ENCODE measurements at places on chromosomes 5 and 9. TPM values are rescaled to one million over a fixed set of nuclear protein-coding genes. Genes with fewer than 3 reads are reported as not detected.
A peak's percentile ranks its signal among the peaks of the same experiment; 100 is the strongest.

DNA sequence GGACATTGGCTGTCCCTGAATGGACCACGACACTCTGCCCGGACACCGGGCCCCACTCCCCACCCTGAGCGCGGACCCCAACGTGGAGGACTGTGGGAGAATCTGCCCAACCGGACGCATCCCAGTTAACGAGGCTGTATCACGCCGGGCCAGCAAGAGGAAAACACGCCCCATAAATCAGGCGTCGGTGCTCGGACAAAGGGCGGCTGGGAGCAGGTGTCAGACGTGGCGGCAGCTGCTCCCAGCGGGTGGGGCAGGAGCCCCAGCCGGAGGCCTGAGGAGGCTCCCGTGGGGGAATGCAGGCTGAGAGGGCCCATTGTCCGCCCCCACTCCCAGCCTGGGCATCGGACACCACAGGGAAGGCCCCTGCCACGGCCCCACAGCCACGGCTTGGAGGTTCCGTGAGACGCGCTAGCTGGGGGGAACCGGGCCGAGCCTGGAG is 19.2 kb downstream of the NOTCH1 start:
- H3K27me3 ChIP-seq: no peaks in the 10 kb centered on the region
- H3K4me3 ChIP-seq: no peak overlapping the region
- no peak overlapping the region for H3K27ac ChIP-seq
- H3K4me1 ChIP-seq: peaks cover 18% of the 10 kb centered on the region

DNA sequence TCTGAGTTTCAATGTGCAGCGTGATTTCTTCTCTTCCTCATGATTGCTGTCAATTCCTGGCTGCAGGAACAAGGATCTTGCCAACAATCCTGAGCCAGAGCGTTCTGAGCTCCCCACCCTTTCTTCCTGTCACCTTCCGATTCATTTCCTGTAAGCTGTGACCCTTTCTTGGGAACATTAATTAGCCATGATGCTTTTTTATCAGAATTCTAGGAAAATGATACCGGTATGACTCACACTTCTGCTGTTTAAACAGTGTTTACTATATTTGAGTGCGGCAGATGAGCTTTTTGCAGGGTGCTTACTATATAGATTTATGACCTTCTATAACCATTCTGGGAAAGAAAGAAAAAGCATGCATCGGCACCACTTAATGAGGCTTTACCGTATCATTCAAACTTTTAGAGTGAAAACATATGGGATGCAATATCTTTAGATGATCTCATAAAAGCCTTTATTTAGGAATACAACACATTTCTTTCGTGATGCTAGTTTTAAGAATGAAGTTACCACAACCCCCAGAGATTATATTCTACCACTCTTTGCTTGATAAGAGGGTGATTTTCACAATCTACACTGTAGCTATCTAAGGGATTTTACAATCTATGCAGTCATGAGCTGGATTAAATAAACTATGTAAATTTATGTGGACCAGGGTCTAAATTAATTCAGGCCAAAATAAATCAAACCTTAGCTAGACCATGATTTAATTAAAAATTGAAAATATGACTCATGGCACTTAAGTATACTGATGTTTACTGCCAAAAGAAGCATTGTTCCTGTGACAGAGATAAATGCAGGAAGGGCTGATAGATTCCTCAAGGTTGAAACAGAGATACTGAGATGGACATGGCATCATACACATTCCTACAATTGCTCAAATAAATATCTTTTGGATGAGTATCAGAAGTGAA is 38.0 kb upstream of the OSMR start:
- no peaks in the 10 kb centered on the region for H3K36me3 ChIP-seq
- DNase-seq: no peak
- H3K27ac ChIP-seq: no peak overlapping the region
- H3K4me1 ChIP-seq: peaks cover 25% of the 10 kb centered on the region
- no peaks in the 10 kb centered on the region for H3K27me3 ChIP-seq
- no peak overlapping the region for H3K4me3 ChIP-seq

GRCh38 chr5:137733006-137733405 is 2.9 kb downstream of the KLHL3 start:
- H3K4me1 ChIP-seq: peaks cover 10% of the 10 kb centered on the region
- H3K27ac ChIP-seq: no peak overlapping the region
- no peaks in the 10 kb centered on the region for H3K27me3 ChIP-seq
- DNase-seq: no peak
- H3K36me3 ChIP-seq: no peaks in the 10 kb centered on the region
- H3K4me3 ChIP-seq: no peak overlapping the region

DNA sequence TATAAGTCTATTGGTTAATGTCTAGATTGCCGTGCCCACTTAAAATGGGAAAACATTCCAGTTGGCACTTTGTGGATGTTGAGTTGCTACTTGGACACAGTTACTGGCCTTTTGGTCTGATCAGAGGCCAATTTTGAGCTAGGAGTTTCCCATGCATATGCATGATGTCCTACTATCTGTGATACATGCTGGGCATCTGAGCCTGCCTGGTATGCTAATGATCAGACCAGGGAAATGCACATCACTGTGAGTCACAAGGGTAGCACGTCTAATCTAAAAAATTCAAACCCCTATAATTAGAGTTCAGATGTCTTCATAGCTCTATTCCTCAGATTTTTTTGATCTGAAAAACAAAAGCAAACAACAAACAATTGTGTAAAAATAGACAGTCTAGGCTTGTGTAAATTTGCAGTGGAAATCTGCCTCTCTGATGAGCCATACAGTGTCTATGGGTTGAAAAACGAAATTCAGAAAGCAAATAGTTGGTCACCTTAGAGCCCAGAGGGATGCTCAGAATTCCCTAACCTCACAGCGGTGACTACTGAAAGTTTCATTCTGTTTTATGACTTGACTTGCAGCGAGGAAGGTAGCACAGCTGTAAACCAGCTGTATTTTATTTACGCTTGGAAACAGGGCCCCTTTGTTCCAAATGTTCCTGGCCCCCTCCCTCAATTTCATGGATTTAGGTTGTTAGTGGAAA is 37.3 kb downstream of the PALM2AKAP2 start:
- peaks cover 33% of the 10 kb centered on the region for H3K4me1 ChIP-seq
- no peaks in the 10 kb centered on the region for H3K36me3 ChIP-seq
- DNase-seq: no peak
- no peaks in the 10 kb centered on the region for H3K27me3 ChIP-seq
- no peak overlapping the region for H3K27ac ChIP-seq

- no peak overlapping the region for H3K27ac ChIP-seq
- DNase-seq: no peak
Observed at GRCh38 chr5:35476797-35477196, 140.9 kb upstream of the SPEF2 start.

- H3K27ac ChIP-seq: peak overlapping the region; percentile 46
- DNase-seq: no peak
- H3K36me3 ChIP-seq: peaks cover 67% of the 10 kb centered on the region
- no peaks in the 10 kb centered on the region for H3K27me3 ChIP-seq
- H3K4me3 ChIP-seq: no peak overlapping the region
- peaks cover 4% of the 10 kb centered on the region for H3K4me1 ChIP-seq
Observed at GRCh38 chr9:95940265-95940664, 64.8 kb downstream of the ERCC6L2 start.

SPATA31E1 gene
- not detected for total RNA-seq

DNA sequence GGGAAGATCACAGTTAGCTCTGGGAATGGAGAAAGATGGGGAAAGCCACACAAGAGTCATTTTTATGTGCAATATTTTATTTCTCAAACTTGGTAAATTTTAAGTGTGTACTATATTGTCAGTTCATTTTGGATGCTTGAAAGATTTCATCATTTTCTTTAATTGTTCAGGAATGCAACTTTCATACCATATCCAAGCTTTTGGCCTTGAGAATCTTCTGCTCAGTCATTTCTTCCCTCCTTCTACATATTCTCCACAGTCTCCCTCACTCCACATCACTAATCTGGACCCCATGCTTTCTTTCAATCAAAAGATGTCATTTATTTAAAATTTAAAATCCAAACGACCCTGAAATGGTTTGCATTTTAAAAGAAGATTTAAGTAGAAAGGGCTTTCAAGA is 135.4 kb downstream of the FAM114A2 start:
- no peak for DNase-seq
- no peak overlapping the region for H3K4me3 ChIP-seq
- H3K36me3 ChIP-seq: no peaks in the 10 kb centered on the region
- H3K27me3 ChIP-seq: no peaks in the 10 kb centered on the region
- peak overlapping the region; percentile 79 for H3K27ac ChIP-seq
- H3K4me1 ChIP-seq: peaks cover 70% of the 10 kb centered on the region

GRCh38 chr5:115354246-115354645 is 57.8 kb upstream of the CCDC112 start:
- H3K4me3 ChIP-seq: no peak overlapping the region
- H3K36me3 ChIP-seq: no peaks in the 10 kb centered on the region
- H3K27ac ChIP-seq: no peak overlapping the region
- peaks cover 11% of the 10 kb centered on the region for H3K4me1 ChIP-seq

EDIL3 gene
- total RNA-seq: 604 TPM

DNA sequence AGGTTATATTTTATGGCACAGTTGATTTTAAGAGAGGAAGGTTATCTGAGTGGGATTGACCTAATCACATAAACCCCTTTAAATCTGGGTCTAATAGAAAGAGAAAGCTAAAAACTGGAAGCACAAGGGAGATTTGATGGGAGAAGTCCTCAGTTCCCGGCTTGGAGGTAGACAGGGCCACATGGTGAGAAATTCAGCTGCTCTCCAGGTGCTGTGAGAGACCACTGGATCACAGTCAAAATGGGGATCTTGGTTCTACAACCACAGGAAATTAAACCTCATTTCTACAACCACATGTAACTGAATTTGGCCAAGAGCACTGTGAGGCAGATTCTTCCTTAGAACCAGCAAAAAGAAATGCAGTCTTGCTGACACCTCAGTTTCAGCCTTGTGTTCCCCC is 2352.7 kb downstream of the MAT2B start:
- H3K4me1 ChIP-seq: no peaks in the 10 kb centered on the region
- H3K27ac ChIP-seq: no peak overlapping the region
- no peak for DNase-seq
- no peak overlapping the region for H3K4me3 ChIP-seq
- H3K27me3 ChIP-seq: peaks cover under 1% of the 10 kb centered on the region

- H3K27ac ChIP-seq: peak overlapping the region; percentile 98
- peak overlapping the region; percentile 95 for H3K4me3 ChIP-seq
- H3K36me3 ChIP-seq: peaks cover 2% of the 10 kb centered on the region
- H3K27me3 ChIP-seq: no peaks in the 10 kb centered on the region
- no peak for DNase-seq
Observed at GRCh38 chr5:14663734-14664269, 716 bp upstream of the OTULIN start.

SH3TC2 gene
- 0.80 TPM for total RNA-seq

DNA sequence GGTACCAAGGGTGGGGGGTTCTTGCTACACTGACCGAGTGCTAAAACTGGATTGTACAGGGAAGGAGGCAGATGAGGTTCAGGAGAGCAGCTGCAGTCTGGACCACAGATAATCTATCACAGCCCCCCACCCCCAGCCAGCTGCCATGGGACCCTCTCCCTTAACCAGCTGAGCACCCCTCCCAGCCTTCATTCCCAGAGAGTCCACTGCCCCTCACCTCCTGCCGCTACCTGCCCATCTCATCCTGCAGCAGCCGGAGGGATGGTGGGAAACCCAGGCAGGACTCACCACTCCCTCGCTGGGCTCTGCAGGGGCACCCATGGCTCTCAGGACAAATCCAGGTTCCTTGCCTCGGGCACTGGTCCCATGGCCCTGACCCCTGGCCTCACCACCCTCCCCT is 66.7 kb downstream of the MRPL36 start:
- H3K4me1 ChIP-seq: no peaks in the 10 kb centered on the region
- no peak overlapping the region for H3K27ac ChIP-seq
- no peak overlapping the region for H3K4me3 ChIP-seq
- H3K36me3 ChIP-seq: no peaks in the 10 kb centered on the region
- H3K27me3 ChIP-seq: peaks cover 18% of the 10 kb centered on the region
- DNase-seq: no peak

DNA sequence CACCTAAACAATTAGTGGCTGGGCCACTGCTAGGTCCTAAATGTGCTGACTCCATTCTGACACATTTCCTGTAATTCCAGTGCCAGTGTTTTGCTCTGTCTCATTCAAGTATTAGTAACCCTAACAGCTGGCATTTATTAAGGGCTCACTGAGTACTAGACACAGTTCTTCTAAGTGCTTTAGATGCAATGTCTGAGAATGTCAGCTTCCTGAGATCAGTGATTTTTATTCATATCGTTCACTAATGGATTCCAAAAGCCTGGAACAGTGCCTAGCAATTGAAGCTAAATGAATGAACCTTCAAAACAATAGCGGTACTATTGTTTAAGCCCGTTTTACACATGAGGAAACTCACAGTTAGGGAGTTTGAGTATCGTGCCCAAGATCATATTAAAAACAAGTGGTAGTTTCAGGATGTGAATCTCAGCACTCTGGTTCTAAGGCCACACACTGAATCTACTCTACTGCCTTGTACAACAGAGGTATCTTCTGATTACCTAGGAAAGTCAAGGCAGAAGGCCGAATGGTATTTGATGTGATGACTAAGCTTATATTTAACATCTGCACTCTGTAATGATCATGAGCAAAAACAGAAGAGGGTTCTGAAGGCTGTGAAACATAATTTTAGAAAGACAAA is 304.0 kb downstream of the PJA2 start:
- H3K4me1 ChIP-seq: peaks cover 24% of the 10 kb centered on the region
- no peaks in the 10 kb centered on the region for H3K27me3 ChIP-seq
- no peak overlapping the region for H3K4me3 ChIP-seq

STK32A gene
- 0.31 TPM for total RNA-seq

- no peaks in the 10 kb centered on the region for H3K36me3 ChIP-seq
- H3K27me3 ChIP-seq: no peaks in the 10 kb centered on the region
- no peak overlapping the region for H3K4me3 ChIP-seq
- H3K27ac ChIP-seq: no peak overlapping the region
- H3K4me1 ChIP-seq: peaks cover 66% of the 10 kb centered on the region
Observed at GRCh38 chr9:130181678-130182380, 9.6 kb downstream of the NCS1 start.

DNA sequence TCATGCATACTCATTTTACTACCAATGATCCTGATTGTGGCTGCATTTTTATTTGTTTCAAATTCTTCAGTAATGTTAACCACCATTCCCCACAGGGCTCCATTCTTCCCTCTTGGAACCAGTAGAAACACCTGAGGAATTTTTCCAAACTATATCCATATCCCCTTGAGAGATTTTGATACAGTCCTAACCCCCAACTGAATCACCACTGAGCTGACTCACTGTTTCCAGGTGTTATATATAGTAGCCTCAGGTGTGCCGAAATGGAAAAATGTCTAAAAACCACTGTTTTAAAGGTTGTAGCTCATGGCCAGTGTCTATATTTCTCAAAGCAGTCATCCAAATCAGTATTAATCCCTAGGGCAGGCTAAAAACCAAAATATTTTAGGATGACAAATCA is 85.2 kb downstream of the MRPS27 start:
- H3K4me1 ChIP-seq: peaks cover 57% of the 10 kb centered on the region
- H3K36me3 ChIP-seq: peaks cover 5% of the 10 kb centered on the region
- no peak overlapping the region for H3K4me3 ChIP-seq
- H3K27me3 ChIP-seq: no peaks in the 10 kb centered on the region

GRCh38 chr5:83387041-83387440 is 84.5 kb upstream of the VCAN start:
- no peak overlapping the region for H3K4me3 ChIP-seq
- no peaks in the 10 kb centered on the region for H3K27me3 ChIP-seq
- H3K36me3 ChIP-seq: no peaks in the 10 kb centered on the region
- no peak for DNase-seq
- peaks cover 7% of the 10 kb centered on the region for H3K4me1 ChIP-seq
- H3K27ac ChIP-seq: no peak overlapping the region

Measured in chondrocyte (in vitro differentiated cells).